Activated CD4-positive, alpha-beta T cell treated with anti-CD3 and anti-CD28 coated beads for 24 hours (primary cell): ENCODE measurements at places on chromosomes 12 and 14.

GRCh38 chr14:29111554-29111953 lies 345.0 kb downstream of the FOXG1 start:
- no peak for DNase-seq

DNA sequence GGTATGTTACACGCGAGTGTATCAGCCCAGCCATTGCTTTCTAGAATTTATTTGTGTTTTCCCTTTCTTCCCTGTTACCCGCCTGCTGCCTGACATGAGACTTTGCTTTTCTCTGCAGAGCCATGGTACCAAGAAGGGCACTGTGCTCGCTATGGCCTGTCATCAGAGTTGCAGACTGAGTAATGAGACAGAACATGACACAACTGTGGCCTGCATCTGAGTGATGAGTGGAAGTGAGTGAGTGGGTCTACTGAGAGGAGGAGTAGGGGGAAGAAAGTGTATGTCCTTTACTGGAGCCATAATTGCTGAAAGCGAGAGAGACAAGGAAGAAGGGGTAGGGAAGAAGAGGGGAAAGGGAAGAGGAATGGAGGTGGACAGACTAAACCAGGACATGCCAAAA lies 2.9 kb downstream of the RILPL1 start:
- DNase-seq = no peak

DNA sequence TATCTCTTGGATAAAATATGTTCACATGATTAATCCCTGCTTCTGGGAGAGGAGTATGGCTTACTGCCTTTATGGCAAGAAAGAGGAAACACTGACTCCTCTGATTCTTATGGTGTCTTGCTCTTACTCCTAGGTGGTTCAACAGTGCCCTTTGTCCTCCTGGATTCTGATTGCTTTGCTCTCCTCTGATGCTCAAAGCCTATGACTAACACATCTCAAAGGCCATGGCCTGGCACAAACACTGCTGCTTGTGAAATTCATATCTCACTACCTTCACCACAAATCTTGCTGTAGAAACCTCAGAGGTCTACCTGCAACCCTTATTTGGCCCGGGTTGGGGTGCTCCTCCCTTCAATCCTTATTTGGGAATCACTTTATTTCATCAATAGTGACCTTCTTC lies 217.2 kb downstream of the C12orf50 start:
- DNase-seq = no peak

DNA sequence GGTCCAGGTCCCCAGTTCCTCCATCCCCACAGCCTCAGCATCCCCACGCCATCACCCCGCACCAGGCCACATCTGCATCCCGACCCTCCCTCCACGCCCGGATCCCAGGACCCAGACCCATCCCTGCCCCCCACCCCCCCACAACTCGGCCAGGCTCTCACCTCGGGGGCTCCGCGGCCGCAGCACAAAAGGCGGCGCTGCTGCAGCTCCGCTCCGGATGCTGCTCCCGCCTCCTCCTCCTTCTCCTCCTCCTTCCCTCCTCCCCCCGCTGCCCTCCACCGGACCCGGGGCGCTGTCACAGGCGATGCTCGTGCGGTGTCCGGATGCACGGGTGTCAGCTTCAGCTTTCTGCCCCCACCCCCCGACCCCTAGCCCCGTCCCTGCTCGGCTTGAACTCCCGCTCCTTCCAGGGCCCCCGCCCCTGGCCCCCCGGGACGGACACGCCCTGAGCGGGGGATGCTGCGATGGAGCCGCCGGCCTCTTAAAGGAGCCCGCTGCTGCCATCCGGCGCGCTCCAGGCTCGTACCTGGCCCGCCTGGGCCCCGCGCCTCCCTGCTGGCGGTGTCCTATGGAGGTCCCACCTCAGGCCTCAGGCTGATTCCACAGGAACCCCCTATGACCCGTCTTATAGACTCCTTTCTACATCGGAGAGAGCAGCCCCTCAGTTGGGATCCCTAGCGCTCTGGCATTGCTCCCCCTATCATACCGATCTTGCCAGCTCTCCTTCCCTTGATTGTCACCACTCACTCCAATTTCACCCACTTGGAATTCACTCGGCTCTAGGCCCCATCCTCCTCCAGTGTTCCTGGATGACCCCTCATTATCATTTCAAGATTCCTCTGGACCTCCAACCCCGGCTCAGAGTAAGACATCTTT lies at the start of gene MAP3K12:
TSS of gene MAP3K12 (minus strand) at position 193 of the 876 bp plus-strand sequence. CDS start 12,067 bp downstream, outside the sequence.
- DNase-seq = peak; percentile 44

- DNase-seq = no peak
Measured at GRCh38 chr12:6178981-6179761, 21.0 kb upstream of the CD9 start.

- no peak for DNase-seq
Measured at GRCh38 chr12:100986595-100987547, 192.3 kb downstream of the ANO4 start.

GRCh38 chr14:64855721-64856528 lies 23.8 kb downstream of the SPTB start:
- DNase-seq = no peak

DNA sequence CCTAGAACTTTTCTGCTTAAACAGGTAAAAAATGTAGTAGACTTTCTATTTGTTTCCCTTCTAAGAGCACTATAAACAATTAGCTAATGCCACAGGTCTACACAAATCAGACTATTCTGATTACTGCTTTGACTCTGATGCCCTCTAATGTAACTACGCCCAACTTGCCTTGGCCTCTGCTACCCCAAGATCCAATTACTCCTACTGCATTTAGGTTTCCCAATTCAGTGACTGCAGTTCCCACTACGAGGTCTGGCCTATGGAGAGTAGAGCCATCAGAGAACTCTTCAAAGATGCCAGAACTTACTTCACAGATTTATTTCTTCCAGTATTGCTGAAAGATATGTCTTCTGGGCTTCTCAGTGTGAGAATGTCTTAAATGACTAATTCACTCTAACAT lies 15.3 kb upstream of the STYK1 start:
- no peak for DNase-seq

DNA sequence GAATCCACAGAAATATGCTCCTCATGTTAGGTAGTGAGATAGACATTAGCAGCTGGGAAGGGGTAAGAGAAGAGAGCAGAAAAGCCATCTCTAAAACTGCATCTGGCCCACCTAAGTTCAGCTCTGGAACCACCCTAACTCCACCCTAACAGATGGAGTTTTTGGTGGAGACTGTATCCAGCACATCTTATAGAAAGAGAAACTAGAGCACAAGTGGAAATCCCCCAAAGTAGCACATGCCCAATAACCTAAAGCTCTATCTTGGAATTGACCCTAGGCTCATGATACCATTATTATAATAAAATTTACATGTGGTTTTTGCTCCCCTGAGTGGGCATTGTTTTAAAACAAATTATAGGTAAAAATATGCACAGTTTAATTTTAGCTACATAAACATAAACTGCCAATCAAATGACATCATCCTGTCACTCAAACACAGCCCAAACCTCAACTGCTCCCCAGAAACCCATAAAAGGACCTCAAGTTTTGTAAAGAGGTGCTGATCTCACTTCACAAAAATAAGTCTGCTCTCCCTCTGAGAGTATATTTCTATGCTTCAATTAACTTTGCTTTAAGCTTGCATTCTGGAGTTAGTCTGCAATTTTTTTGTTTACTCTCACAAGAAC lies 206.4 kb downstream of the PIK3C2G start:
- DNase-seq = no peak

DNA sequence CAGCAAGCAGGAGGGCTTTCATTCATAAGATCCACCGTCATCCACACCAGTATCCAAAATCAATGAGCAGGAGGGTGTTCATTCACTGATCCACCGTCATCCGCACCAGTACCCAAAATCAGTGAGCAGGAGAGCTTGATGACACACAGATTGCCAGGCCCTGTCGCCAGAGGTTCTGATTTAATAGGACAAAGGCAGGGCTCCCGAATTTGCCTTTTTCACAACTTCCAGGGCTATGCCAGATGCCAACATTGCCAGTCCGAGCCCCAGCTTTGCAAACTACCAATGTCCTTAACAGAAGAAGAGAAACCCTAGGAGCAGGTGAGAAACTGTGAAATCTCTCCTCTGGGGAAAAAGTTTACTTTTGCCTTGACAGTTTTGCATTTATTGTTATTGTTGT lies 115.0 kb downstream of the SLC15A4 start:
- DNase-seq = no peak

- DNase-seq = no peak
Measured at GRCh38 chr14:59123531-59123930, 64.9 kb upstream of the DAAM1 start.

GRCh38 chr14:89775151-89775550 lies 179.4 kb downstream of the EFCAB11 start:
- no peak for DNase-seq

- DNase-seq = no peak
Measured at GRCh38 chr12:53295891-53296219, 513 bp downstream of the PFDN5 start.

GRCh38 chr12:123937707-123938591 lies 34.7 kb downstream of the CCDC92 start:
- DNase-seq = peak; percentile 31

DNA sequence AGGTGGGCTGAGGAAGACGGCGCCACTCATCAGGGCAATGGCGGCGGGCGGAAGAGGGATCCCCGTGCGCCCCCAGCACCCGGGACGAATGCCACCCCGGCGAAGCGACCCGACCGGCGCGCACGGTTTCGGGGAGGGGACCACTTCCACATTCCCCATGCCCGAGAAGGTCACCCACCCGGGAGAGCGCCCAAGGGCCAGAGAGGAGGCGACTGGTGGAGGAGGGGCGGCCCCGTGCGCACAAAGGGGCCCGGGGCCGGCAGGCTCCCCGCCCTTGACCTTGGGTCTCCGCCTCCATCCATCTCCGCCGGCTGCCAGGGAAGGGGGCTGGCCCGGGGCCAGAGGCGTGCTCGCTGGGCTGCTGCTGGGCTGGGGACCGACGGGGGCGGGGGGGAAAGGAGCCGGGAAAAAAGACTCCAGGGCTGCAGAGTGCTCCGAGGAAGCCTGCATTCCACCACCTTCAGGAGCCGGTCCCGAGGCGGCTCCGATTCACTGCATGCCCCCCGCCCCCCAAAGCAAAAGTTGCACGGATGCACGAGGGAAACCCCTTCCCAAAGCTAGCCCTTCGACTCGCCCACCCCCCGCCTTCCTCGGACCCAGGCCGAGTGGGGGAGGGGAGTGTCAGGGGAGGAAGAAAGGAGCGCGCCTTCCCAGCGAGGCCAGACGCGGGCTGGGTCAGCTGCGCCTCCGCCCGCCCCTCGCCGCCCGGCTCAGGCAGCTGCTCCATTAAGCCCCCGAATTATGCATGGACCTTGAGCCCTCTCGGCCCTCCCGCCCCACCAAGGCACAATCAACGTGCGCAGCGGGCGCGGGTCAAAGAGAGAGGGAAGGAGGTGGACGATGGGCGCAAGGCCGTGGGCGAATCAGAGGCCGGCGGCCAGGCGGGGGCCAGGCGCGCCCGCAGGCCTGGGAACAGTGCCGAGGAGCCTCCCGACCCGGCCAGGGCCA lies 26.2 kb downstream of the BCL11B start:
- DNase-seq = no peak

- no peak for DNase-seq
Measured at GRCh38 chr12:18643681-18644080, 94.1 kb downstream of the PLCZ1 start.

DNA sequence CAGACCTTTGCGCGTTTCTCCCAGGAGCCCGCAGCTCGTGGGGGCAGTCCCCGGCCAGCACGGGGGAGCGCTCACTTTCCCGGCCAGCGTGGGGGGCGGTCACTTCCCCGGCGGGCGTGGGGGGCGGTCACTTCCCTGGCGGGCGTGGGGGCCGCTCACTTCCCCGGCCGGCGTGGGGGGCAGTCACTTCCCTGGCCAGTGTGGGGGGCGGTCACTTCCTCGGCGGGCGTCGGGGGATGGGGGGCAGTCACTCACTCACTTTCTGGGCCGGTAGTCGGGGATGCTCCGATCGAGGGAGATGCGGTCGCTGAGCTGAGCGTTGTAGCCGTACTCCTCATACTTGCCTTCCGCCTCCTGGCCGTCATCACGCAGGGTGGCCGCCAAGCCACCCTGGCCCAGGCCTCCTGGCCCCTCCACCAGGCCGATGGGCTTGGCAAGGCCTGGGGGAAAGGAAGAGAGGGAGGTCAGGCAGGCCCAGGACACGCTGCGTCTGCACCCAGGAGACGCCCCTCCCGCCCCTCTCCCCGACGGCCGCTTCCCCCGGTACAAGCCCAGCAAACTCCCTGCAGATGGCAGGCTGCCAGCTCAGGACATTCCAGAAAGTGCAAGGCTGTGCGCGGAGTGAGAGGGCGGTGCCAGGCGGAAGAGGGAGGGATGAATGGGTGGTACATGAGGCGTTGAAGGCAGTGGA lies 43.3 kb downstream of the GALNT9 start:
- no peak for DNase-seq
